ENCODE measurements at places on chromosomes 3 and 15.

DNA sequence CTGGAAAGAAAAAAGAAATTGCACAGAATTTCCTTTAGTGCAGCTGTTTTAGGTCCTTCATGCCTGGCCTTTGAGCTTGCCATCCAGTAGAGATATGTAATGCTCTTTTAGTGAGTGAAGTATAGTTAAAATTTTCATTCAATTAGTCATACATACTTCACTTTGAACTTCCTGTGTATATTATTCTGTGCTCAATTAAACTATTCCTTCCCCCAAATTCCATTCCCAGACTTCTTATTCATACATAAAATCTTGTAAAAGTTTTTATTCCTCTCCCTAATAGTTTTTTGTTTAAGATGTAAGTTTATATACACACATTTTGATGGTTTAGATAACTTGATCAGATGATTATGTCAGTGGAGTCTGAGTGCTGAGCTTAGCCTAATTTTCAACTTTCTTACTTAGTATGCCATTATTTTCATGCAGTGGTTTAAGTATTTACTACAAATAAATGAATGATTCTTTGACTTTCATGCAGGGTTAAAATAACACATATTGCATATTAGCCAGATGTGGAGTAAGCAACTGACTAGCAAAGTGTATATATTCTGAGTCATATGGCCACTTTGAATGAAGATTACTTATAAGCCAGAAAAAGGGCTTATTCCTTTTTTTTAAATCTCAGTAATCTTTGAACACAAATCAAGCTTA lies 42.5 kb upstream of the ABHD10 start:
- DNase-seq, result peak; percentile 34

- DNase-seq, result no peak
These were observed 22.6 kb upstream of the TPRG1 start for GRCh38 chr3:189149203-189149602.

GRCh38 chr15:88083811-88084760 lies 172.5 kb downstream of the NTRK3 start:
- peak; percentile 6 for DNase-seq

GRCh38 chr3:117893638-117894037 lies 1141.0 kb downstream of the IGSF11 start:
- DNase-seq, result no peak

- DNase-seq, result no peak
These were observed 202.2 kb downstream of the PDZRN3 start for GRCh38 chr3:73422571-73422970.

Measured in SK-N-MC (cell line).